ENCODE measurements at places on chromosomes 6 and 20. TPM values are rescaled to one million over a fixed set of nuclear protein-coding genes. Genes with fewer than 3 reads are reported as not detected.

SLC22A2 gene
- total RNA-seq: not detected

RFX6 gene
- not detected for total RNA-seq

- DNase-seq: no peak
These were observed 2.8 kb downstream of the ADNP start for GRCh38 chr20:50928469-50928868.

- DNase-seq: no peak
These were observed 221.7 kb downstream of the ARHGAP18 start for GRCh38 chr6:129488313-129488712.
